ENCODE measurements at places on chromosomes 2 and 18. TPM values are rescaled to one million over a fixed set of nuclear protein-coding genes. Genes with fewer than 3 reads are reported as not detected.

Gene PRKAG3
- 0.10 TPM for total RNA-seq

GRCh38 chr18:38007676-38008330, 442.2 kb upstream of the CELF4 start:
- no peak for DNase-seq

Gene TTN
- 1,612 TPM for total RNA-seq

Gene FTCDNL1
- 3.4 TPM for total RNA-seq

DNA sequence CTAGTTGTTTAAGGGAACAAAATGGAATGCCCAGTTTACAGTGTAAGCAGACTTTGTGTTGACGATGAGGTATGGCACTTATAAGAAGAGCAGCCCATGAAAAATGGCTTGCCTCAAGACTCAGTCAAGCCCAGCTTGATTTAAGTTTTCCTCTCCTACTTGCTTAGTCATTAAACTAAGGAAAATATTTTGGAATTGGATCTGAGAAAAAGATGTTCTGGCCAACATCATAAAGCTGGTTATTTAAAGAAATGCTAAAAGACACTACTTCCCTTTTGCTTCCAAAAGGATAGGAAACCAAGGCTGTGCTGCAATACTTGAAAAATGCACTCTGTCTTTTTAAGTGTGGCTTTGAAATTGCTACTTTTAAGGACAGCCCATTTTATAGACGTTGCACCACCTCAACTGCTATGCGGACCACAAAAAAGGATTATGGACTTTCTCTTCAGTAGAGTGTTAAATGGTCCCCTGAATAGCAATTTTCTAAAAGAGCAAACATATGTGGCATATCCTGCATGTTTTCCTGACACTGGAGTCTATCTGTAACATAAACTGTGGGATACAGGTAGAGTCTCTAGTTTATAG, 32.1 kb downstream of the CCDC141 start:
- DNase-seq, result no peak

Gene ARHGAP15
- 8.7 TPM for total RNA-seq

Gene COBLL1
- 13.9 TPM for total RNA-seq

DNA sequence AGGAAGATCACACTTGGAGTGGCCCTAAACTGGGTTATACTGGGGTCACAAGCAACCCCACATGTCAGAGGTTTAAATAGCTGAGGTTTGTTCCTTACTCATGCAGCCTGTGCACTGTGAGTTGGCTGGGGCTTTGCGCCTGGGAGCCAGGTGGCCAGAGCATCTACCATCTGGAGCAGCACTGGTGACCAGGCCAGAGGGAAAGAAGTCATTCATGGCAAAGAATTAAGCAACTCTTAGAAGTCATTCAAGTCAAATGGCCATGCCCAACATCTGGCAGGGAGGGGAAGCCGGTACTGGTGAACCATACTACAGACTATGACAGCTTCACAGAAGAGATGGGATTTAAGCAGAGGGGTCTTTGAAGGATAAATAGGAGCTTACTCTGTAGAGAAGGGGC, 90.7 kb downstream of the POLR1A start:
- no peak for DNase-seq

DNA sequence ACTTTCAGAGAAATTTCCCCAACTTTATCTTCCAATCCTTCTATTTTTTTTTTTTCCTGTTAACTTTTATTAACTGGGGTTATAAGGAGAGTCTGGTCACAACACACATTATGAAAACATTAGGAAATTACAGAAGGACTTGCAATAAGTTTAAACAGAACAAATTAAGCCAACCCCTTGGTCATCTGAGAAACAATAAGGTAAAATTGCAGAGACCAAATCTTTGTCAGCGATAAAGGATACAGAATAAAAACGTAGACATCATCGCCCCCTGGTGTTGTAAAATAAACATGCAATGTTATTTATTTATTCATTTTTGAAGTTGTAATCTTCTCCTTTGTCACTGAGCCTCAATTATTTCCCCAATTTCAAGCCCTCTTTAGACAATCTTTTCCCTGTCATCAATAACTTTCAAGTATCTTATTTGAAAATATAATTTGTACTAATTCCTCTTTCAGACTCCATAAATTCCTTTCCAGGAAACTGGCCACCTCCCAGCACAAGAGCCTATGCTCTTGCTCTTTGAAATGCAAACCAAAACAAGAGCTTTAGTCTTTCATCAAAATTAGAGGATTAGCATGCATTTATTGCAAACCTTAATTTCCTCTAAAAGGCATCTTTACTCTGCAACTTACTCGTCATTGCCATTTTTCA, 19.5 kb downstream of the G6PC2 start:
- DNase-seq, result no peak

Gene KCNG3
- not detected for total RNA-seq

GRCh38 chr18:8735274-8735673, 29.9 kb downstream of the MTCL1 start:
- DNase-seq, result no peak

Gene IL36B
- not detected for total RNA-seq

GRCh38 chr2:14998546-14998945, 366.0 kb downstream of the LRATD1 start:
- DNase-seq, result no peak

Gene POTEI
- not detected for total RNA-seq

DNA sequence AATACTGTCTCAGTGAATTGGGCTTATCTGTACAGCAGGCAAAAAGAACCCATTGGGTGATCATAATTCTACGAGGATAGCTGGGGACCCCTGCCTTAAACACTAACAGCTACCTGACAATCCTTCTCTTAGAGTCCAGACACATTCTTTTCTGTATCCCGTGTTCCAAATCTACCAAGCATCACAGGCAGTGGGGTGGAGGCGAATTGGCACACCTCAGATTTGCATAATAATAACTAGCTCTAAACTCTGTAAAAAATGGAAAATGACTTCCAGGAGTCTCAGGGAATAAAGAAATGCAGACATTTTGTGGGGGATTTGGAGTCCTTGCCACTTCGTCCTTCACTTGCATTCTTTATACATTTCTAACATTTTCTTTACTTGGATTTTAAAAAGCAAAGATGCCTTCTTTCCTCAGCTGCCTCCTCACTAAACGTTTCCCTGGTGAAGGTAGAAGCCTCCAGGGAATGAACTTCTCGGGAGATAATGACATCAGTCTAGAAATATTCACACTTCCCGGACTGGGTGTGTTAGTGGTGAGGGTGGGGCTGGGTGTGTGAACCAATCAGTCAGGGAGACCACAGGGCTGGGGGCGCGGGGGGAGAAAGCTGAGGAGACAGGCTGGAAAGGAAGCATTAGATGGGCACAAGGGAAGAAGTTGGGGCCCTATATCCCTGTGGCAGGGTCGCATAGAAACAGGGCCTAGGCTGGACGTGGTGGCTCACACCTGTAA, 59.1 kb upstream of the BOD1L2 start:
- no peak for DNase-seq

GRCh38 chr2:74267068-74267467, 68.7 kb downstream of the MTHFD2 start:
- DNase-seq, result no peak

- DNase-seq, result no peak
Measured at GRCh38 chr2:55776966-55777365, 83.3 kb upstream of the PNPT1 start.

DNA sequence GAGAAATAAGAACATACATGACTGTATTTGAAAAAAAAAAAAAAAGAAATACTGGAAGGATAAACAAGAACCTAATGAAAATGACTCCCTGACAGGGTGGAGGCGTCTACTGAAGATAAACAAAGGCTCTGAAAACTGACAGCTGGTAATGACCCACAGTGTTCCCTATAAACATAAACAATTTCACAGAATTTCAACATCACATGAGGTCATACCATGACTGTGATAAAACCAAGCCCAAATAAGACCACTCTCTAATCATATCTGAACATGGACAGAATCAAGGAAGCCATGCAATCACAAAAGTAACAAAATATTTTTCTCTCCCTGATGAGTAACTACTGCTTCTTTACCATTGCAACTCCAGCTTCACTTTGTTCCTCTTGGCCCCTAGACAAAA, 159.3 kb downstream of the FAM124B start:
- no peak for DNase-seq

Gene HOXD8
- 1.3 TPM for total RNA-seq

GRCh38 chr2:200968735-200969134, 5.3 kb upstream of the ORC2 start:
- no peak for DNase-seq

Gene REG3G
- not detected for total RNA-seq

DNA sequence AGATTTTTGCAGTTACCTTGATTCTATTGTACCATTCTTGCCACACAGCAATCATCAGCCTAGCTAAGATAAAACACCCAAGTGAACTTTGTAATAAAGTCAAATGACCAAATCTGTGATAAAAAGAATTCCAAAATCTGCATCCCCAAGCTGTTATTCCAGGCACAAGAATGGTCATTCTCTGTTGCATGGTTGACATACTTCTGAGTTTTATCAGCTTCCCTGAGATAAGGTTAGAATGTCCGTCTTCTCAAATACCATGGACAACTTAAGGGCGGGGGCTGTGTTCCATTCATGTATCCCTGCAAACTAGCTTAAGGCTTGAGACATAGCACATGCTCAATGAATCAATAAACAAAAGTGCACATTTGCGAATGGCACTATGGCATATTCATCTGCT, 8.1 kb upstream of the BMP10 start:
- DNase-seq, result no peak

- DNase-seq, result no peak
Measured at GRCh38 chr2:220043155-220043989, 415.9 kb downstream of the SLC4A3 start.

DNA sequence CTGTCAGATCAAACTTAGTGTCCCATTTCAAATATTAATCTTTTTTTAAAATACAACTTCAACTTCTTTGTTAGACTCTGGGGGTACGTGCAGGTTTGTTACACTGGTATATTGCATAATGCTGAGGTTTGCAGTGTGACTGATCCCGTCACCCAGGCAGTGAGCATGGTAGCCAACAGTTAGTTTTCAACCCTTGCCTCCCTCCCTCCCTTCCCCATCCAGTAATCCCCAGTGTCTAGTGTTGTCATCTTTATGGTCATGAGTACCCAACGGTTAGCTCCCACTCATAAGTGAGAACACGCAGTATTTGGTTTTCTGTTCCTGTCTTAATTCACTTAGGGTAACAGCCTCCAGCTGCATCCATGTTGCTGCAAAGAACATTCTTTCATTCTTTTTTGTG, 23.9 kb downstream of the NOL10 start:
- no peak for DNase-seq

Gene HOXD4
- total RNA-seq, result 0.53 TPM

Gene REG1B
- total RNA-seq, result not detected

GRCh38 chr2:134127496-134127895, 126.4 kb upstream of the MGAT5 start:
- DNase-seq, result no peak

DNA sequence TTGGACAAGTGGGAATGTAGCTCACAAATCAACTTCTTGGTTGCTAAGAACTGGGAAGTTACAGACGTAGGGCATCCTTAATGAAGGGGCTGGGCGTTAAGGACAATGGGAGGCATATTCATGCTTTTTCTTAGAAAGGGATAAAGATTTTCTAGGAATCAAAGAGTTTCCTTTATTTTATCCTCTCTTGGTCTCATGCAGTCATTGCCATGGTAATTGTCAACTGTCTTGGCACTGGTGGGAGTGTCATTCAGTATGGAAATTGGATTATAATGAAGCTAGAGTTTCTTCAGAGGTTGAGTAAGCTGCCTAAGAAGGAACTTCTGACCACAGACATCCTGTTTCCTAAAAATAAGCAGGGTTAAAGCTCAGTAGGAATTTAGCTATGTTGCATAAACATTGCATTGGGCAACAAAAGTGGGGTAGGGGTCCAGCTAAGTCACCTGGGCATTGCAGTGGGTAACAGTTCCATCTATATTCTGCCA, 114.0 kb downstream of the LYPD6B start:
- DNase-seq, result no peak

Gene NAB1
- 39.7 TPM for total RNA-seq

Gene ANKRD53
- total RNA-seq, result 1.8 TPM

Gene RMDN2
- 5.8 TPM for total RNA-seq

DNA sequence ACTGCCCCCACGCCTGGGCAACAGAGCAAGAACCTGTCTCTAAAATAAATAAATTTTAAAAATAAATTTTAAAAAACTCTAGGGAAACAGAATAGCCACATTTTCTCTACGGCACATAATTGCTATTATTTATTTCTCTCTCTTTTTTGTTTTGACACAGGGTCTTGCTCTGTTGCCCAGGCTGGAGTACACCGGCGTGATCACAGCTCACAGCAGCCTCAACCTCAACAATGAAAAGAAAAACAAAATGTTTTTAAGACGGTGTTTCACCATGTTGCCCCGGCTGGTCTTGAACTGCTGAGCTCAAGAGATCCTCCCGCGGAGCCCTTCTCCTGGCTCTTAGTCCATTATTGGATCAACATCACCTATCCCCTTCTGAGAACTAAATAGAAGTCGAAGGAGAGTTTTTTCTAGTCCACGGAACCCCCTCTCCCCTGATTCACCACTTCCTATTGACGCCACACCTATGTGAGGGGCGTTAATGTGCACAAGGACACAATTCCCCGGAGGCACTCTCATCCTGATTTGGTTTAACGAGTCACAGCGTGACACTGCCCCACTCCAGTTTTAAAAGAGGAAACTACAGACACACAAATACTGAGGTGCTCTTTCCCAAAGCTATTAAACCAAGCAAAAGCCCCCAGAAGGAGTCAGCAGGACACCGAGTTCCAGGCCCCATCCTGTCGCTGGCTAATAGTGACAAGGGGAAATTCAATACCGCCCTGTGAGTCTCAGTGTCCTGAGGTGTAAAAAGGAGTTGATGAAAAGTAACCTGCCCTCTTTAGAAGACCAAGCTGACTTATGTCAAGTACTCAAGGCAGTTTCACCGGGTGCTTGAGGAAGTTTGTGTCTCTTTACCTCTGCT, 1.1 kb downstream of the NPC1 start:
- DNase-seq, result peak; percentile 34

- no peak for DNase-seq
Measured at GRCh38 chr2:117918608-117919007, 95.3 kb downstream of the CCDC93 start.
